ENCODE measurements at places on chromosomes 12 and 14.
A peak's percentile ranks its signal among the peaks of the same experiment; 100 is the strongest.

GRCh38 chr12:168763-169525, 45.0 kb downstream of the SLC6A12 start:
- peaks cover 51% of the 10 kb centered on the region for H3K27me3 ChIP-seq
- H3K27ac ChIP-seq: no peak overlapping the region
- no peak overlapping the region for H3K4me3 ChIP-seq
- H3K4me1 ChIP-seq: no peaks in the 10 kb centered on the region
- no peaks in the 10 kb centered on the region for H3K36me3 ChIP-seq
- no peak for DNase-seq

- no peak overlapping the region for H3K27ac ChIP-seq
- no peak for DNase-seq
- no peaks in the 10 kb centered on the region for H3K36me3 ChIP-seq
- H3K4me3 ChIP-seq: no peak overlapping the region
- no peaks in the 10 kb centered on the region for H3K4me1 ChIP-seq
- peaks cover 16% of the 10 kb centered on the region for H3K27me3 ChIP-seq
Measured at GRCh38 chr14:93859957-93860356, 67.2 kb upstream of the FAM181A start.

DNA sequence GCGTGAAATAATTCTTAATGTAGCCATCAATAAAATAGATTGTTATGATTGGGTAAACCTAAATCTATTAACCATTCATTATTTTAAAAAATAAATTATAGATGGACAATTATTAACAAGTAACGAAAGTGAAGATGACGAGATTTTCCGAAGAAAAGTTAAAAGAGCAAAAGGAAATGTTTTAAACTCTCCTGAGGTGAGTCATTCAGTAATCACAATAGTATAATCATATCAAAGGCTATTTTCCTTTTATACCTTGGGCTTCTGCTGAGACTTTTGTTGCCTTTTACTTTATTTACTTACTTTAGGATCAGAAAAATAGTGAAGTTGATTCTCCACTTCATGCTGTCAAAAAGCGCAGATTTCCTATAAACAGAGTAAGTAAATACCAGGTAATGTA, 45.6 kb downstream of the FANCM start:
- H3K4me3 ChIP-seq: no peak overlapping the region
- no peak for DNase-seq
- no peaks in the 10 kb centered on the region for H3K27me3 ChIP-seq
- no peak overlapping the region for H3K27ac ChIP-seq
- H3K36me3 ChIP-seq: peaks cover under 1% of the 10 kb centered on the region

DNA sequence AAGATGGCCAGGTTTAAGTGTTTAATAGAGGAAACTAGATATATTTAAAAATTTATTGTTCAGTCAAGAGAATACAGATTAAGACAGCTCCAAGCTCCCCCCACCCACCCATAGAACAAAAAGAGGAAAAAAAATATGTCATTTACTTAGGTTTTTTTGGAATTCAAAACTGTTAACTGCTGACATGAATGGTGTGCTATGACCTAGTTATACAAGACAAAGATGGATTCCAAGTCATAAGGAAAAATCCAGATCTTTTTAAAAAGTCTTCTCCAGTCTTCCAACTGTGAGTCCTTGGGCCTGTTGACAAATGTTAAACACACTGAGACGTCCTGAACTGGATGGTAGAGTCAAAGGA, 1.3 kb upstream of the SETD1B start:
- H3K4me3 ChIP-seq: peak overlapping the region; percentile 99
- peaks cover 26% of the 10 kb centered on the region for H3K36me3 ChIP-seq

DNA sequence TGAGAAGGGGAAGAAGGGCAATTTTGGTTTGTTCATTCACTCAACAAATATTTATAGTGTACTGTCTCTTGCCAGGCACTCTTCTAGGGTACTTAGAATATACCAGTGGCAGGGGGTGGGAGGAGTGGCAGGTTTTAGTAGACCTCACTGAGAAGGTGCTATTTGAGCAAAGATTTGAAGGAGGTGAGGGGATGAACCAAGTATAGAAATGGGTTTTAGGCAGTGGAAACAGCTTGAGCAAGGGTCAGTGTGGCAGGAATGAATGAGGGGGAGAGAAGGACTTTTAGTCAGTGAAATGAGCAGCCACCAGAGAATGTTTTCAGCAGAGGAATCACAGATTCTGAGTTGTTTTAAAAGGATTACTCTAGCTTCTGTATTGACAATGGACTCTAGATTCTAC, 2.3 kb downstream of the PRIM1 start:
- no peak overlapping the region for H3K27ac ChIP-seq
- H3K4me1 ChIP-seq: peaks cover 50% of the 10 kb centered on the region
- DNase-seq: no peak
- H3K27me3 ChIP-seq: no peaks in the 10 kb centered on the region

GRCh38 chr12:67208281-67209067, 60.7 kb upstream of the CAND1 start:
- H3K36me3 ChIP-seq: no peaks in the 10 kb centered on the region
- H3K4me3 ChIP-seq: no peak overlapping the region
- no peak for DNase-seq
- H3K4me1 ChIP-seq: no peaks in the 10 kb centered on the region
- H3K27me3 ChIP-seq: peaks cover 30% of the 10 kb centered on the region

GRCh38 chr14:82182646-82183045, 649.0 kb upstream of the SEL1L start:
- DNase-seq: no peak
- no peak overlapping the region for H3K4me3 ChIP-seq
- no peaks in the 10 kb centered on the region for H3K4me1 ChIP-seq
- no peaks in the 10 kb centered on the region for H3K36me3 ChIP-seq
- H3K27ac ChIP-seq: no peak overlapping the region

- no peaks in the 10 kb centered on the region for H3K27me3 ChIP-seq
- H3K4me1 ChIP-seq: no peaks in the 10 kb centered on the region
- H3K36me3 ChIP-seq: peaks cover 17% of the 10 kb centered on the region
- no peak for DNase-seq
Measured at GRCh38 chr12:67333649-67334048, 64.5 kb downstream of the CAND1 start.

DNA sequence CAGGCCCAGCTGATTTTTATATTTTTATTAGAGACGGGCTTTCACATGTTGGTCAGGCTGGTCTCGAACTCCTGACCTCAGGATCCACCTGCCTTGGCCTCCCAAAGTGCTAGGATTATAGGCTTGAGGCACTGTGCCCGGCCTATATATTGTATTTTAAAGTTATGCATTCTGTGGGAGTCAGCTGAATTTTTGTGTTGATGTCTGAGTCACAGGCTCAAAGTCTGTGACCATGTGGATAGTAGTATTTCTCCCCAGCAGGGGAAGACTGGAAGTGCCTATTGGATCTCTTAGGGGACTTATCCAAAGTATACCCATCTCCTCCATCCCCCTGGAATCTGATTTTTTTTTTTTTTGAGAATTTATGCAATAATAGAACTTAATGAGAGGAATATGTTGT, 43.8 kb upstream of the ATF1 start:
- peaks cover 12% of the 10 kb centered on the region for H3K4me1 ChIP-seq
- H3K27ac ChIP-seq: no peak overlapping the region
- H3K27me3 ChIP-seq: no peaks in the 10 kb centered on the region

DNA sequence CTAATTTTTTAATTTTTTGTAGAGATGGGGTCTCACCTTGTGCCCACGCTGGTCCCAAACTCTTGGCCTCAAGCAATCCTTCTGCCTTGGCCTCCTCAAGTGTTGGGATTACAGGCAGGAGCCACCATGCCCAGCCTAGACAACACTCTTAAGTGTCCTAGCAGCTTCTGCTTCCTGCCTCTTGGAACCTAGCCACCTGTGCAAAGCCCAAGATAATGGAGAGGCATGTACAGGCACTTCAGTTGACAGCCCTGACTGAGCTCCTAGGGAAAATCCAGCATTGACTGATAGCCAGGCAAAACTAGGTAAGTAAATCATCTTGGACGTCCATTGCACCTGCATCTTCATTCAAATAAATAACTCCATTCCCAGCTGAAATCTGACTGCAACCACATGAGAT, 15.5 kb downstream of the COX14 start:
- H3K36me3 ChIP-seq: peaks cover 58% of the 10 kb centered on the region
- peak overlapping the region; percentile 62 for H3K27ac ChIP-seq
- peaks cover 45% of the 10 kb centered on the region for H3K4me1 ChIP-seq
- H3K27me3 ChIP-seq: no peaks in the 10 kb centered on the region

- H3K36me3 ChIP-seq: no peaks in the 10 kb centered on the region
- no peaks in the 10 kb centered on the region for H3K4me1 ChIP-seq
- no peak overlapping the region for H3K4me3 ChIP-seq
- DNase-seq: no peak
Measured at GRCh38 chr12:108033090-108033489, 96.0 kb upstream of the WSCD2 start.

DNA sequence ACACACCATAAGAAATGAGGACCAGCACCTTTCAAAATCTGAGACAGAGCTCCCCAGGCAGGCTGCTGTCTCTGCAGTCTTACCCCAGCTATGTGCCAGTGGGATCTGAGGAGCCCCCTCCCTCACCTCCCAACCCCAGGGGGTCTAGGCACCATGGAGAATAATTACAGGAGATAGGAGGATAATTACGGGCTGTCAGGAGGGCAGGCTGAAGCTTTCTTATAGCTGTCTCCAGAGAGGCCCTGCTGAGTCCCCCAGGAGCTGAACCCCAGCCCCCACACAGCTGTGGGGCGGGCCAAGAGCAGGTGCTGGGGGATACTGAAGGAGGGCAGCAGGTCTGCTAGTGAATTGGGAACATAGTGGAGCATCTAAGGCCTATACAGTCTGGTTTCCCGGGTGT, 6.8 kb downstream of the CPNE6 start:
- DNase-seq: no peak
- no peaks in the 10 kb centered on the region for H3K36me3 ChIP-seq
- no peaks in the 10 kb centered on the region for H3K27me3 ChIP-seq
- H3K27ac ChIP-seq: no peak overlapping the region
- peaks cover 53% of the 10 kb centered on the region for H3K4me1 ChIP-seq

DNA sequence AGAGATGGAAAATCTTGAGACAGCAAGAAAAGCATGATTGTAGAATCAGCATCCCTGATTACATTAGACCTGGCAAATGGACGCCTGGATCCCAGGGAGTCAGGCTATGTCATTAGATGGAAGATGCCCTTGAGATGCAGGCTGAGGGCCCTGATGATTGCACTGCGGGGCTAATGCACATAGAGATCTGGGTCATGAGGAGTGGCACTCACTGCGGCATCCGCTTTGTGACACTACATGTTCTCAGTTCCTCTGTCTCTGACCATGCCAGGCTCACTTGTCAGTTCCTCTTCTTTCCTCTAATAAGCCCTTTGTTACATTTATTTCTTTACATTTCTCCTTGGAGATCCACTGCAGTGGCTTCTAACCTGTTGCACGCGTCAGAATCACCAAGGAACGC, 70.1 kb upstream of the GPATCH2L start:
- H3K4me1 ChIP-seq: no peaks in the 10 kb centered on the region
- no peak for DNase-seq
- H3K27ac ChIP-seq: no peak overlapping the region
- no peak overlapping the region for H3K4me3 ChIP-seq

DNA sequence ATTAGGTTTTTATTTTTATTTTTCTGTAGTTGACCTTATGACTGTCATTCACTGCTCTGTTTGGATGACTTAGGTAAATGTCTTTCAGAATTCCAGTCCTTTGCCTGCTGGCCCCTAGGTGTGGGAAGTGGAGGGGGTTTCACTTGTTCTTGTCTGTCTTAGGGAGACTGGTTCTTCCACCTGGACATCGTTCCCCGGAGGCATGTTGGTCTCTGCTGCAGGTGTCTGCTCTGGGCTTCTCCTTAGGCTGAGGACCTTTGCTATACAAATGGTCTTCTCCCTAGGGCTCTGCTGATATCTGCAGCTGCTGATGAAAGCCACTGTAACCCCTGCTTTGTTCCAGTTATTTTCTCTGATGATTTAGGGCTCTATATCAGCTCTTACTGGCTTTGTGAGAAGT, 97.1 kb downstream of the OTOGL start:
- no peaks in the 10 kb centered on the region for H3K36me3 ChIP-seq
- no peaks in the 10 kb centered on the region for H3K4me1 ChIP-seq
- H3K27me3 ChIP-seq: no peaks in the 10 kb centered on the region
- no peak overlapping the region for H3K27ac ChIP-seq

- peaks cover 20% of the 10 kb centered on the region for H3K4me1 ChIP-seq
- H3K27ac ChIP-seq: no peak overlapping the region
- DNase-seq: no peak
- no peak overlapping the region for H3K4me3 ChIP-seq
Measured at GRCh38 chr12:120810021-120810420, 84.4 kb downstream of the ACADS start.

GRCh38 chr12:68169213-68169889, 9.8 kb upstream of the IFNG start:
- H3K4me3 ChIP-seq: no peak overlapping the region
- no peak for DNase-seq
- H3K36me3 ChIP-seq: no peaks in the 10 kb centered on the region
- no peaks in the 10 kb centered on the region for H3K27me3 ChIP-seq
- no peaks in the 10 kb centered on the region for H3K4me1 ChIP-seq
- H3K27ac ChIP-seq: no peak overlapping the region

GRCh38 chr12:62471734-62472133, 5.1 kb downstream of the MON2 start:
- H3K36me3 ChIP-seq: peaks cover 11% of the 10 kb centered on the region
- DNase-seq: no peak
- H3K4me1 ChIP-seq: peaks cover 11% of the 10 kb centered on the region
- no peak overlapping the region for H3K4me3 ChIP-seq

GRCh38 chr12:12486661-12487240, 75.9 kb downstream of the DUSP16 start:
- H3K27ac ChIP-seq: peak overlapping the region; percentile 42
- peak; percentile 29 for DNase-seq
- no peak overlapping the region for H3K4me3 ChIP-seq
- H3K36me3 ChIP-seq: peaks cover 14% of the 10 kb centered on the region

DNA sequence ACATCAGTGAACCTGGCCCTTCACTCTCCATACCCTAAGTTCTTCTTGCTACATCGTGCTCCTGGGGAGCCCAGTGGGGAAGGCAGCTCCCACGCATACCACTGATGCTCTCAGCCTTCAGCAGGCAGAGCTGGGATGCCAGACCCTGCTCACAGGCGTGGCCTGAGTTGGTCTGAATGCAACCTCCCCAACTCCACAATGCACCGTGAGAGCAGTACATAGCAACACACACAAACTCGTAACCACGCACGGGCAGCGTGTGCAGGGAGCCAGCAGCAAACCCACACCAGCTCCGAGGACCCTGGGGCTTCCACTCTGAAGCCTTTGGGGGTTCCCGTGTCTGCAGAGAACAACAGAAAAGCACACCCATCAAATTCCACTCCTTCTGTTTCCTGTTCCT, 37.3 kb downstream of the ANO2 start:
- no peak overlapping the region for H3K27ac ChIP-seq
- H3K4me3 ChIP-seq: no peak overlapping the region
- no peak for DNase-seq
- H3K27me3 ChIP-seq: peaks cover 43% of the 10 kb centered on the region
- no peaks in the 10 kb centered on the region for H3K4me1 ChIP-seq

DNA sequence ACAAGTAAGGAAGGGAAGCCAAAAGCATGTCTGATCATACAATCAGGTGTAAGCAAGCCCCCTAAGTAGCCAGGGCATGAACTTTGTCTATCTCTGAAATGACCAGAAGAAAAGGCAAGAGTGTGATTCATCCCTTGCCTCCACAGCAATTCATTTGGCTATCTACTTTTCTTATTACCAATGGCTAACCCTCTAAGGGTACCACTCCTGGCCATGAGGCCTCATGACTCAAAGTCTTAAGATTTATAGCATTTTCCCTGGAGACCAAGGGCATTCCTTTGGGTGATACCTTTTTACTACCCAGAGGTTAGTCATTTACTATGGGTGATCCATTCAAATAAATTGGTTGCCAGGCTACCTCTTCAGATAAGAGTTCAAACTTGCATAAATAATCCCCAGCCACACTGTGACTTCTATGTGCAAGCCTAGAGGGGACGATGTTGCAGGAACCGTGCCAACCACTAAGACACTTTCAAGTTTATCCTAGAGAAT, 1.5 kb upstream of the LGALS3 start:
- H3K4me1 ChIP-seq: peaks cover 26% of the 10 kb centered on the region
- H3K27me3 ChIP-seq: no peaks in the 10 kb centered on the region
- DNase-seq: no peak
- no peak overlapping the region for H3K27ac ChIP-seq
